ENCODE measurements at places on chromosomes 2 and 18.

DNA sequence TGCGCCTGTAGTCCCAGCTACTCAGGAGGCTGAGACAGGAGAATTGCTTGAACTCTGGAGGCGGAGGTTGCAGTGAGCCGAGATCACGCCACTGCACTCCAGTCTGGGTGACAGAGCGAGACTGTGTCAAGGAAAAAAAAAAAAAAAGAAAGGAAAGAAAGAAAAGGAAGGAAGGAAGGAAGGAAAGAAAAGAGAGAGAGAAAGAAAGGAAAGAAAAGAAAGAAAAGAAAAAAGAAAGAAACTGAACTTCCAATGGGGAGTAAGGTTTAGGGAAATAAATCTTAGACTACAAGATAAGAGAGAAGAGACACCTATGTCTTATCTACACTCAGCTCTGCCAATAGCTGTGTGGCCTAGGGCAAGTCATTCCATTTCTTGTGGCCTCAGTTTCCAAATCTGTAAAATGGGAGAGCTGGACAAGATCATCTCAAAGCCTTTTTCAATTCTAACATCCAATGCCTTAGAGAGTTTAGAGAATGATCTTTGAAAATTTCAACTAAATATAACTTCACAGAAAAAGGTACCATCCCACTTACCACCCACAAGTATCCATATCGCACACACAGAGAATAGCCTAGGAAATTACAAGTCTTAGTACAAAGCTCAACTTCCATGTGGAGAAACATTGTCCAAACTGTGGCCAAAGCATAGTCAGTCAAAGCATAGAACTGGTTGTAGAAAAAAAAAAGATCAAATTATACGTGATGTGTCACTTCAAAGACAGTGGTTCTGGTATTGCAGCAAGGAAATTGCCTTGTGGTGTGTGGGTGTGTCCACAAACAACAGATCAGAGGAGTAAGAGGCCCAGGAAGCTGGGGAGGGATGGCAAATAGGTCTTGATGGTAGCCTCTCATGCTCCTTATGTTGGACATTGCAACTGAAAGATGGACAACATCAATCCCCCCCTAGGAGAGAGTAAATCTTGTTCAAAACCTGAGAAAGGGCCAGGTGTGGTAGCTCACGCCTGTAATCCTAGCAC, 42.4 kb downstream of the SLC14A2 start:
- DNase-seq: no peak

GRCh38 chr18:57863706-57864105, 60.6 kb upstream of the ATP8B1 start:
- DNase-seq: no peak

DNA sequence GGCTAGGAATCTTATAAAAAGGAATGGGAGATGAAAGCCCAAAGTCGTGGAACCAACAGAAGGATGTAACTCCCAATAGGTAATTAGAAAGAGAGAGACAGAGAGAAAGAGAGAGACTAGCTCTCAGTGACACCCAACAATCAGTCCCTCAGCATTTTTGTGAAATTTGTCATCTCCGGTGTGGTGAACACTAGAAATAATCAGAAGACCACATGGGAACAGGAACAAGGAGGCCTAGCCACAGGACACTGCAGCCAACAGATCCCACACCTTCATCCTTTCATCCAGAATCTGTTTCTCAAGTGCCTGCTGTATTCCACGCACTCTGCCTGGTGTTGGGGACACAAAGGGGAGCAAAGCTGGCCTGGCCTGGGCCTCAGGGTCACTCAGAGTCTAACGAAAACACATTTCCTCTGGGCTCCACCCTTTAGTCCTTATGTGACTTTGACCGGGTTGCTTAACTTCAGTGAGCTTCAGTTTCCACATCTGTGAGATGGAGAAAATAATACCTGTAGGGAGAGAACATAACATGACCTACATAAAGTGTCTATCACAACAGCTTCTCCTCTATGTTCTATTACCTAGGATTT, 53.1 kb downstream of the EHD3 start:
- DNase-seq: no peak

DNA sequence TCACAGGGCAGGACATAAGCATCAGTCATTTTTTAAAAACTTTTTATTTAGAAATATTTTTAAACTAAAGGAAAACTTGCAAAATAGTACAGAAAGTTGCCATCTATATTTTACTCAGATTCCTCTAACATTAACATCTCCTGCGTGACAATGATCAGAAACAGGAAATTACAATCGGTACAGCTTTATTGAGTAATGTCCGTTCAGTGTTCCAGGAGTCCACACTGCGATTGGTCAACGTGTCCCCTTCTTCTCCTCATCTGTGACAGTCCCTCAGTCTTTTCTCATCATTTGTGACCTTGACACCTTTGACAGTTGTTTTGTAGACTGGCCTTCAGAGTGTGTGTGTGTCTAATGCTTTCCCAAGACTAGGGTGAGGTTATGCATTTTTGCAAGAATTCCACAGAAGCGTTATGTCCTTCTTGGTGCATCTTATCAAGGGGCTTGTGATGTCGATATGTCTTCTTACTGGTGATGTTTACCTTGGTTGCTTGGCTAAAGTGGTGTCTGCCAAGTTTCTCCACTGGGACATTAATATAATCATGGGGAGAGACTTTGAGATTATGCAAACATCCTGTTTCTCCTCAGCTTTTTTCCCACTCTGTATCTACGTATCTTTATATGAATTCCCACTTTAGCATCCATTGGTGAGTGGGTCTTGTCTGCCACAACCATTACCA, 21.4 kb upstream of the TMEM177 start:
- DNase-seq: no peak

- peak; percentile 91 for DNase-seq
These were observed 184.3 kb downstream of the SH3BP4 start for GRCh38 chr2:235135990-235136561.

DNA sequence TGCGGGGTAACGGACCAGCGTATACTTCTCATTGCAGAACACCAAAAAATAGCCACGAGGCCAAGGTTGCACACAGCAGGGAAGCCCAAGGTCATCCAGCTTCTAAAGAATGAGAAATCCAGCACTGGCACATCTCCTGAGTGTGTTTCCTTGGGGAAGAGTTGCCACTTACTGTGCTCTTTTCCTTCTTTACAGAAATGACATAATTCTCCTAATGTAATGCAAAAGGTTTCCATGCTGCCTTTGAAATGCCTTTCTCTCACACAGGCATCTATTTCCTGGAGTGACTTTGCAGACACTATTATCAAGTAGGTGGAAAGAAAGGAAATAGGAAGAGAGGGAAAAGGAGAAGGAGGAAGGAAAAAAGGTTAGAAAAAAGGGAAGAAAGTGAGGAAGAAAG, 862.1 kb upstream of the CELF4 start:
- no peak for DNase-seq

GRCh38 chr2:208984376-208985090, 439.3 kb upstream of the MAP2 start:
- DNase-seq: no peak

- DNase-seq: peak; percentile 83
These were observed at the start of gene TLK1 for GRCh38 chr2:171160119-171160955. TLK1 (minus strand) TSS chr2:171160893; CDS start chr2:171160428, 465 bp downstream.

DNA sequence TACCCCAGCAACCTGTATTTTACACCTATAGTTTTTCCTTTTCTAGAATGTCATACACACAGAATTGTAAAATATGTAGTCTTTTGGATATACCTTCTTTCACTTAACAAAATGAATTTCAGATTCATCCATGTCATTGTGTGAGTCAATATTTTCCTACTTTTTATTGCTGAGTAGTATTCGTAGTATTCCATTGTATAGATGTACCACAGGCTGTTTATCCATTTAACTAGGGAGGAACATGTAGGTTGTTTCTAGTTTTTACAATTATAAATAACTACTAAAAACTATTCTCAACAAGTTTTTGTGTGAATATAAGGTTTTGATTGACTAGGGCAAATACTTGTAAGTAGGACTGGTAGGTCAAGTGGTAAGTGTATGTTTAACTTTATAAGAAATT, 187.4 kb downstream of the ACOXL start:
- no peak for DNase-seq

DNA sequence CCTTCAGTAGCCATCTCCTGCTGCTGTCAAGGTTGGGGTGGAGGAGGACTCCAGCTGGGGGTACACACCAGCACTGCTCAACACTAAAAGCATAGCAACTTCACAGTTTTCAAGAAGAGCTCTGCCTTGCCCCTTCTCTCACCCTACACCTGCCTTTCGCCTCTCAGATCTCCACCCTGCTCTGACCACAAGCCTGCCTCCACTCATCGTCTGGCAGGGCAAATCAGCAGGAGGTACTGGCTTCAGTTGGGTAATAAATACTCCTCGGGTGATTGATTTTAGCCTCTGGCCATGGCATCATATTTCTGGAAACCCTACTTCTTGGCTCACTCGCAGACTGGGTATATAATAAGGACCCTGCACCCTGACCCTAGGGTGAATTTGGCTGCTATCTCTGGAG, 3.1 kb upstream of the PRKAG3 start:
- no peak for DNase-seq

DNA sequence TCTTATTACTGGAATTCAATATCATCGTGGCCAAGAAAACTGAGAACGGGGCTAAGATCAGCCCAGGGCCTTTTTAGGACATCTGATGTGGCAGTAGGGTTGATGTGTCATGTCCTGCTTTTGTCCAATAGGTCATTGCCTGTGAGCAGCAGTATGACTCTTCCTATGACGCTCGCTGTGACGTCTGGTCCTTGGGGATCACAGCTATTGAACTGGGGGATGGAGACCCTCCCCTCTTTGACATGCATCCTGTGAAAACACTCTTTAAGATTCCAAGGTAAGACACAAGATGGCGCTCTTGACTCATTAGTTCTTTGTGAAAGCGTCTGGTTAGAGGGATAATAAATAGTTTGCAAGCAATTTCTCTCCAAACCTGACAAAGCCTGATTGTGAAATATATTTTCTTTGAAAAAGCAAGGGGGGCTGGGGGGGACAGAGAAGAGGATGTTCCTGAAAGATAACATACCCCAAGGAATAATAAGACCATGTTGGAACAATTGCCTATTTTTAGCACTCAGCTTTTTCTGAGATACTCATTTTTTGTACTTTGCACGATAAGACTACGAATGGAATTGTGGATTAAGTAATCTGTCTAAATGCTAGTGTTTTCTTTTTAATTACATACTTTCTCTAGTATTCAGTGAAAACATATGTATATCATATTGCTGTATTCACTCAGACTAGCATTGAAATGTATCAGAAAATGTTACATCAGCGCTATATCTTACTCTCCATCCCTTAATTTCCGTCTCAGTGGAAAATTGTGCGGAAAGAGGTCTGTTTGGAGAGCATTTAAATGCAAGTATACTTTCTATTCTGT, 58.1 kb downstream of the MYO3B start:
- no peak for DNase-seq

- DNase-seq: no peak
These were observed 85.0 kb upstream of the SEC11C start for GRCh38 chr18:59054496-59055287.

- DNase-seq: no peak
These were observed 67.6 kb downstream of the NEURL3 start for GRCh38 chr2:96437512-96437911.

DNA sequence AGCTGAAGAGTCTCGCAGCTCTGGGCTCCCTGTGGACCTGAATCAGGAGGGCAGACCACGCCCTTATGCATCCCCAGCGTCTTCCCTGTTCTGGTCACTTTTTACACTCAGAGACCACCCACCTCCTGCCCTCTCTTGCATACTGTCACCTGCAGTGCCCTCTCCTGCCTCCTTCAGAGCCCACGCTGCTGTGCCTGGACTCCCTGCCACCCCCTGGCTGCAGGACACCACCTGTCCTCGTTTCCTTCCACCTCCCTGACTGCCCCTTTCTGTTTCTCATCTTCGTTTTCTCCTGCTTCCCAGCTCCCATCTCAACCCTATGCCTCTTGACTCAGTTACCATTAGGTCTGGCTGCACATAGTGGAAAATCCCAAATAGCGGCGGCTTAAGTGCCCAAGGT, 9.2 kb upstream of the INHBB start:
- no peak for DNase-seq

DNA sequence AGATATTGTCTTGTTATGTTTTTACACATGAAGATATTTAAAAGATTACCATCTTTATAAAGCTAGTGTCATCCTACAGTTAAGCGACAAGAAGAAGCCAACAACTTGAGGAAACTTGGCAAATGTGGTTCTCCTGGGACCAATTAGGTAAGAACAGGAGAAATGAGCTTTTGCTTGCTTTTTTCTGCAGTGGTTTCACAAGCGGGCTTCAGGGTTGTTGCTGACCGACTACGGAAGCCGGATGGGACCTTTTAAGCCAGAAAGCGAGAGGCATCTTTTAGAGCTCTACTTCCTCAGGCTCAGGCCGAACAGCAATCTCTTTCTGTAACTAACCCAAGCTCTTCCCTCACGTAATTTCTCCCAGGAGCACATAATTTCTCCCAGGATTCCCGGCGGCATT, 256.5 kb downstream of the CNTNAP5 start:
- DNase-seq: no peak

DNA sequence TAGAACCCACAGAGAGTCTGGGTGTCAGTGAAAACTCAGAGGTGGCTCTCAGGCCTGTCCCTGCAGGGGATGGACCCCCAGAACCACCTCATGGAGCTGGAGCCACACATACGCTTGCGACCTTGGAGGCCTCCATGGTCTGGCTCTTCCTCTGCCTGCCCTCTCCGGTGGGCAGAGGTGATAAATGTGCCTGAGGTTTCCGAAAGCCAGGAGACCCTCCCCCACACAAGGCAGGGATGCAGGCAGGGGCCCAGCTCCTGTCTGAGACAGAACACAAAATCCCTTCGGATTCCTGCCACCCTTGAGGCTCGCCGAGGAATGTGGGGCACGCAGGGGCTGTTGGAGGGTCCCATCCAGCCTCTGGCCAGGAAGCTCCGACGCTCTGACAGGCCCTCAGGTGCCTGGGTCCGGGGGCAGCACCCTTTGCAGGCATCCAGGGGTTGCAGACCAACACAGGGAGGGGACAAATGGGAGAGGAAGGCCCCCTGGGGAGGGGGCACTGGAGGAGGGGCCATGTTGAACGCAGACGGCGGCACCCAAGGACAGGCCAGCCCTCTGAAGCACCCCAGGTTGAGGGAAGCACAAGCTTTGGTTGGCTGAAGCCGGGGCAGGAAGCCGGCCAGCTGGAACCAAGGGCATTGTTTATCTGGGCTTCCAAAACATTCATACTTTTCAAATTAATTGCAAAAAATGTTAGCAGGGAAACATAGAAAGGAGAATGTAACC, 4.1 kb upstream of the SNED1 start:
- peak; percentile 61 for DNase-seq

DNA sequence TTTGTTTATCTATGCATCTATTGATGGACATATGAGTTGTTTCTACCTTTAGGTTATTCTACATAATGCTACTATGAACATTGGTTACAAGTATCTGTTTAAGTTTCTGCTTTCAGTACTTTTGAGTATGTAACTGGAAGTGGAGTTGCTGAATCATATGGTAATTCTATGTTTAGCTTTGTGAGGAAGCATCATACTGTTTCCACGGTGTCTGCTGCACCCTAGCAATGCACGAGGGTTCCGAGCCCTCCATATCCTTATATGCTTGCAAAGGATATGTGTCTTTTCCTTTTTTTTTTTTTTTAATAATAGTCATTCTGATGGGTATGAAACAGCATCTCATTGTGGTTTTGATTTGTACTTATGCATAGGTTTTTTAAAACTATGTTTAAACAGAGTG, 83.7 kb downstream of the FMNL2 start:
- no peak for DNase-seq

Data from suprapubic skin (tissue), 4 donors.